Kidney glomerular epithelial cell (primary cell): ENCODE measurements at places on chromosomes 3 and 15.

GRCh38 chr3:13018043-13018451 is 55.2 kb downstream of the IQSEC1 start:
- no peak for DNase-seq

DNA sequence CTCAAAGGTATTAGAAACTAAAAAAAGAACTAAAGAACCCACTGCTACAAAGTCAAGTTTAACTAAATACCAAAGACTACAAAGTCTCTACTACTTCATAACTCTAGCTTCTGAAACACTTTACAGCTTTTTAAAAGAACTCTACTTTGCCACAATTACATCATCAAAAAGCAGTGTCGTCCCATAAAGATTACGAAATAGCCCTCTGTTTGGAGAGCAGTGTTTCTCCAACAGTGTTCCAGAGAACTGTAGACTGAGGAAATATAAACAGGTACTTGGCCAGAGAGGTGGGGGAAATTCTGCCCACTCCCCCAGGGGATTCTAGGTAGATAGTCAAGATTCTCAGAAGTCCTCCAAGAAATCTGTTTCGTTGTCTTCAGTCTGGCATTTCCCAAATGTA is 225.6 kb downstream of the PDZRN3 start:
- no peak for DNase-seq

DNA sequence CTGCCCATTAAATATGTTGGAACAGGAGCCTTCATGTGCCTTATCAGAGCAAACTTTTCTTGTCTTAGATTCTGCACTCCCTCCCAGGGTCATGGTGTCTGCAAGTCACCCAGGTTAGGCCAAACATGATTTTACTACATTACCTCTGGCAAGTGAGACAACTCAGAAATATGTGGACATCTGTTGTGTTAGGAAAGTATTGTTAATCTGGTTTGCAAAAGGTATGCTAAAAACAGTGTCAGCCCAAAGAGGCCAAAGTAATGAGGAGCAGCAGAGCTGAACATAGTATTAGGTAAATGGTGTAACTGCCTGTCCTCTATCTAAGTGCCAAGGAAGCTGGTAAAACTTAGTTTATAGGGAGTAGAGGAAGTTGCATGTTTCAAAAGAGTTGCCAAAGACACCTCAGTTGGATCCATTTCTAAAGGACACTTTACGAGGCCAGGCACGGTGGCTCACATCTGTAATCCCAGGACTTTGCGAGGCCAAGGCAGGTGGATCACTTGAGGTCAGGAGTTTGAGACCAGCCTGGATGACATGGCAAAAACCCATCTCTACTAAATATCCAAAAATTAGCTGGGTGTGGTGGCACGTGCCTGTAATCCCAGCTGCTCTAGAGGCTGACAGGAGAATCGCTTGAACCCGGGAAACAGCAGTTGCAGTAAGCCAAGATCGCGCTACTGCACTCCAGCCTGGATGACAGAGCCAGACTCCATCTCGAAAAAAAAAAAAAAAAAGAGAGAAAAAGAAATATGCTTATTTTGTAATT is 22.5 kb upstream of the PPIB start:
- no peak for DNase-seq

- DNase-seq, result no peak
These were observed 41.0 kb upstream of the TMEM158 start for GRCh38 chr3:45267097-45267496.

GRCh38 chr3:190076601-190077394 is 43.9 kb downstream of the P3H2 start:
- peak; percentile 100 for DNase-seq

DNA sequence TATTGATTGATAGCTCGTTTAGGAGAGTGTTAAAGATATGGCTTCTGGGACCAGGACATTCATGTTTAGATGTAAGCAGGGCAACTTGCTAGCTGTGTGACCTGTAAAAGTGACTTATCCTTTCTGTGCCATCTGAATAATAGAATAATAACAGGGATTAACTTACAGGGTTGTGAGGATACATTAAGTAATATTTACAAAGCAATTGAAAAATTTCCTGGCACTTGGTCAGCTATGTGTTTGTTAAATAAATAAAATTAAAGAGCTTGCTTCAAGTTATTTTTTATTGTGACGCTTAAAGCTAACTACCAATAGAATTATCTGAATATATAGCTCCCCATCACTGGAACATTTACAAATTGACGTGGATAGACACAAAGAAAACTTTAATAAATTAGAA is 287.9 kb upstream of the CDIN1 start:
- DNase-seq, result no peak

- DNase-seq, result no peak
These were observed 9.6 kb upstream of the TRPM1 start for GRCh38 chr15:31111091-31111647.

DNA sequence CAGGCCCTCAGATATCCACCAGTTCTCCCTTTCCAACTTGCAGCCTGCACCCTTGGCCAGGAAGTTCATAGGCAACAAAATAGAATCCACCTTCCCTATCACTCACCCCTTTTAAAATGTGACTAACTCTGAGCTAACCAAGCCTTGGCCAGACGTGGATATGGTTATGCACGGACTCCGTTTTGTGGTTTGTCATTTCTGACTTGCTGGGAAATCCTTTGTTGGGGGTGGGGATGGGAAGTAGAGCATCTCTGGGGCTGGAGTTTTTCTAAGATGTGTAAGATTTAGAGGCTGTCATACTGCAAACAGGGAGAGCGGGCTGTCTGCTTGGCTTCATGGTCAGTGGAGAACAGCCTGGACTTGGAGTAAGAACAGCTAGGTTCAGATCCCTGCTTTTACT is 62.6 kb downstream of the SMAD3 start:
- peak; percentile 97 for DNase-seq

DNA sequence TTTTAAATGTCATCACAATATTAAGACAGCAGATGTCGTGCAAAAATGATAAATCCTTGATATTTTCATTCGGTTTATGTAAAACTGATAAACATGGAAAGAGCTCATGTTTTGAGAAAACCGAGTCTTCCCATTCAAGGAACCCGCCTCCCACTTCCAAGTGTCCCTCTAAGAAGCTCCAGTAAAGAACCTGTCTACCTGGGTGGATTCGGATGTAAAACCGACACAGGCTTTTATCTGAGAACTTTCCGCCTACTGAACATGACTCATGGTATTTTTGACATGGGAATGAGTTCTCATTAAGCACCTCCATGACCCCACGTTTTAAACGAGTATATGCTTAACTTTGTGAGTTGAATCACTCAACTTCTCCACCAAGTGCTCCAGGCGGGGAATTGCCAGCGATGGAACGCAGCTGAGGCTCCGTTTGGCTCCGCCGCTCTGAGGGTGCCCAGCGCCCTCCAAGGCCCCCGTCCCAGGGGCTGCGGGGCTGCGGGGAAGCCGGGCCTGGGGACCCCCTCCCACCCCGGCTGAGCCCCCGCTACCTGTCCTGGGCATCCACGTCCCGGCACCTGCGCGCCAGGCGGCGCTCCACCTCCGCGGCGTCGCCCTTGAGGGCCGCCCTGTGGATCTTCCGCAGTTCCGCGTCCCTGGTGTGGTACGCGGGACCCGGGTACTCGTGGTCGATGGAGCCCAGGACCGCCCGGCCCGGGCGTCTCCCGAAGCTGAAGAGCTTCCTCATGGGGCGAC is 119.9 kb downstream of the LMLN start:
- DNase-seq, result no peak

DNA sequence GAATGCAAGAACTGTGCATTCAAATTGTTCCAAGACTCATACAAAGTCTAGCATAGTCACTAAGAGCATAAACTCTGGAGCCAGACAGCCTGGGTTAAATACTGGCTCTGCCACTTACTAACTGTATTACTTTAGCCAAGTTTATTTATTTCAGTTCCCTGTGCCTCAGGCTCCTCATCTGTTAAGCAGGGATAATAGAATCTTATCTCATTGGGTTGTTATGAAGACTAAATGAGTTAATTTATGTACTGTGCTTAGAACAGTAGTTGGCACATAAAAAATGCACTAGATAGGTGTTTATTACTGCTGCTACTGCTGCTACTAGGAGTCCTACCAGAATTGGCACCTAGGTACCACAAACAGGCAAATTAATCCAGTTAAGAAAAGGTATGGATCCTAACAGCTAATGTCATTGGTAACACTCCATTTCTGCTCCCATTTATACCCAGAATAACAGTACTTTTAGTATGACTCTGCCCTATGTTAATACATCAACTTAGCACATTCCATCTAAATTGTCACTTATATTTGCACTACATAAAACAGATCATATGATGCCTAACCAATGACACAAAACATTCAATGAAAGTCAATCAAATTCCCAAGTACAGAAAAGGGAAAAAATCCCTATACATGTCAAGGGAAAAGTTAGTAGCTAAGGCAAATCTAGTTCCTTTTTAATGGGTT is 45.7 kb downstream of the GSK3B start:
- no peak for DNase-seq

DNA sequence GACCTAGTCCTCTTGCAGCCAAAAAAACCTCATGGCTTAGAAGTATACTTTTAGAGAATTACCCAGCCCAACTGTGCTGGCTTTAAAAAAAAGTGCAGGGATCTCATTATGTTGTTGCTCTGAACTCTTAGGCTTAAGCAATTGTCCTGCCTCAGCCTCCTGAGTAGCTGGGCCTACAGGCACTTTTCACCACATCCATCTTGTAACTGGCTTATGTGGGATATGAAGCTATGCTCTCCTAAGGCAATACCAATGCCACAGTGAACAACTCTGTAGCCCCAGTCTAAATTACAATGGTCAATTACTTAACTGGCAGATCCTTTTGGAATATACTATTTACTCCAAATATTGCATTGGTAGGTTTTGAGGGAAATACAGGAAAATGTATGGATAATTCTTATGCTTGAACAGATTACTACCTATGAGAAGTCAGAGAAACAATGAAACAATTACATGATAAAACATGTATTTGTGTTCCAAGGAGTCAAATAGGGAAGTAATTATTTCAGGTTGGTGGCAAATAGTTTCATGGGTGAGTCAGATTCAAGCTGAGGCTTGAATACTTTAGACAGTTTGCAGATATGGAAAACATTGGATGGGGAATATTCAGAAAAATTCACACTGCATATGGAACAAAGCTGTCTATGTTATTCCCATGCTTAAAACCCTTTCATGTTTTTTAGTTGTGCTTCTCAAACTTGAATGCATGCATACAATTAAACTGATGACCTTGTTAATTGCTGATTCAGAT is 34.6 kb upstream of the GPR149 start:
- DNase-seq, result no peak

GRCh38 chr15:41182266-41182665 is 48.3 kb downstream of the EXD1 start:
- DNase-seq, result no peak

DNA sequence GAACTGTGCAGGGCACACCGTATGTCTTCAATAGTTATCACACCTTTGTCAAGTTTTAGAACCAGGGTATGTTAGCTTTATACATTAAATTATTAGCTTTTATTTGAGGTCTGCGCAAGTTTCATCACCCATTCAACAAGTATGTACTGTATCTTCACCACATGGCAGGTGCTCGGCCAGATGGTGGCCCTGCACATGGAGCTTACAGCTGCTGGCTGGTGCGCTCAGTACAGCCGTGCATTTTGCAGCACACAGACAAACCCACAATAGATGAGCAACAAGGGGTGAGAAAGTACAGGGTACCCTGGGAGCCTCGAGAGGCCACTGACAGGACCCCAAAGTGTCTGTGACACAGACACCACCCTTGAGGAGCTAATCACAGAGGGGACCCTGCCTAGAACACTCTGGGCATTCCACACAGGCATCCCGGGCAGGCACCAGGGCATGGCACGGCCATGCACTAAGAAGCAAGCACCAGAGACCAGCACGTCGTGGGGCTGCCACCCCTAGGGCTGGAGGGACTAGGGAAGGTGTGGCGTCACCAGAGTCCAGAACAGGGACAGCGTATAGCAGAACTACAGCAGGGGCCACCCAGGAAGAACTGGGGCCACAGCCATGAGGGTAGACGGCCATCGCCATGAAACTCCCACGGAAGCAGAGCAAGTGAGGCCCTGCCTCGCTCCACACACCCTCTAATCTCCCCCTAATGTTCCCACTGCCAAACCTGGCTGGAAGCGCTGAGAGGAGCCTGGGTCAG is 27.4 kb downstream of the ZXDC start:
- DNase-seq, result no peak

- DNase-seq, result no peak
These were observed 72.2 kb downstream of the ADCY5 start for GRCh38 chr3:123376451-123377242.

- DNase-seq, result no peak
These were observed 78.4 kb downstream of the CCR1 start for GRCh38 chr3:46129588-46130272.

DNA sequence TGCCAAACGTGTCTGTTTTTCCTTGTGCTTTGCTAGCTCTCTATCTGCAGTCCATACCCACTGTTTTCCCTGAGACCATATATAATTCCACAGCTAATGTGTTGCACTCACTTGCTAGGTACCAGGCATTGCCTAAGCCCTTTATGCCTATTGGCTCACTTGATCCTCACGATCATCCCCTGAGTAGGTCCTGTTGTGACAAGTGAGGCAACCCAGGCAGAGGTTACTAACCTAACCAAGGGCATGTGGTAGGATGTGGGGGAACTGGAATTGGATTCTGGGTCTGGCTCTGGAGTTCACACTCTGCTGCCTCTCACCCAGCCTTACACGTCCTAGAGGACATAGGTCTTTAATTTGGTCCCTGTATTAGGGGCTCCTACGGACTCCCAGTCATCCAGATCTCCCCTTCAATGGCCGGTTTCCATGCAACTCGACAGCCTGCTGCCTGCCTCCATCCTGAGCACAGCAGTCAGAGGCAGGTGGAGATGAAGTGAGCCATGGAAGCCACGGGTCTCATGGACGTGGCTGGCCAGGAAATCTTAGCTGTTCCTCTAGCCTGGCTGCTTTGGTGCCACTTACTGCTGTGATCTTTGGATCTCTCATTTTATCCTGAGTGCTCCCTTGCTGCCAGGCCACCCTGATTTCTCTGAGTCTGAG is 38.9 kb upstream of the MYZAP start:
- no peak for DNase-seq

DNA sequence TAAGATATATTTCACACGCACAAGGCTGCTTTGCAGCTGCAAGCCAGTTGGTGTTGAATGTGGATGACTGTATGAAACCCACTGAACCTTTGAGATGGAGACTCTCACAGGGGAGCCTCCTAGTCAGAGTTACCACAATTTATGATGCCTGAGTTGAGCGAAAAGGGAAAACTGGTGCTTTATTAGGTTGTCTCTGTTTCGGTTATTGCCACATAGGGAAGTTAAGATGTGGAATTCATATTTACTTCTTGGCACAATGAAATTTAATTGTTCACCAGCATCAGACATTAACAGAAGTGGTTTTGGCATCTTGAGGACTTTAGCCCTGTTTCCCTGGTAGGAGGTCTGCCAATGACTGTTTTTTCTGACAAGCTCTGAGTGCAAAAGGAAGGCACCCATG is 358.2 kb downstream of the SQOR start:
- DNase-seq, result no peak

- DNase-seq, result no peak
These were observed 5.6 kb upstream of the AEN start for GRCh38 chr15:88615303-88616107.

- DNase-seq, result no peak
These were observed 110.8 kb upstream of the NDN start for GRCh38 chr15:23797747-23798446.
